Activated T-cell treated with anti-CD3 and anti-CD28 coated beads for 24 hours (primary cell): ENCODE measurements at places on chromosomes 5 and 9.

- no peak for DNase-seq
These were observed 173.5 kb upstream of the FBXL7 start for GRCh38 chr5:15326471-15326870.

GRCh38 chr5:142931896-142932686 lies 161.9 kb downstream of the ARHGAP26 start:
- no peak for DNase-seq

GRCh38 chr5:173291722-173292658 lies 36.2 kb downstream of the STC2 start:
- DNase-seq, result no peak

GRCh38 chr9:74521009-74521408 lies 23.9 kb downstream of the RORB start:
- DNase-seq, result no peak

GRCh38 chr5:157371655-157372471 lies 88.2 kb upstream of the NIPAL4 start:
- DNase-seq, result no peak

DNA sequence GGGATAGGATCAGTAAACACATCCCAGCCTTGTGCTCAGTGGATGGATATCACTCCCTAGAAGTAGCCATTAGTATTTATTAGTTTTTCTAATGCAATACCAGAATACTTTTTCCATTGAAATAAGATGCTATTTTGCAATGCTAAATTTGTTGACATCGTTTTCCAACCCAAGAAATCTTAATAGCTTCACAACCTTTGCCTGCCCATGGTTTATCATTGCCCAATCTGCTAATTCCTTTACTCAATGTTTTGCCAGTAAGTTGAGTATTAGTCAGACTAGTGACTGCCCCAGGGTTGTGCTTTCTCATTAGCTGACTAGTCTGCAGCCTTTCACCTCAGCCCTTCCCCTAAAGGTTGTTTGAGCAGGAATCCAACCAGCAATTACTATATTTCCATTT lies 62.9 kb downstream of the NREP start:
- no peak for DNase-seq

DNA sequence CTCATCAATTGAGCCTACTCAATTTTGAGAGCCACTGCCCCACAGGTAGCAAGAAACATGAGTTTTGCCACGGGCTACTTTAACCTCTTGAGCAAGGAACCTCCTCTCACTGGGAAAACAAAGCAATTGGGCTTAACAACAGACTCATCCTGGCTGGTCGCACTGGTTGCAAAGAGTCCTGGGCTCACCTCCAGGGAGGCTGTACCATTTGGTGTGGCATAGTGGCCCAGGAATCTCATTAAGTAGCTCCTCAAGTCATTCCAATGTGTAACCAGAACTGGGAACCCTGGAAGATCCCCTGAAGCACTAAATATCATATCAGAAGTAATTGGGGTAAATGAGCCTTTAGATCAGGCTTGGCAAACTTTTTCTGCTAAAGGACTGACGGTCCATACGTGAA lies 78.5 kb downstream of the MYO10 start:
- no peak for DNase-seq

DNA sequence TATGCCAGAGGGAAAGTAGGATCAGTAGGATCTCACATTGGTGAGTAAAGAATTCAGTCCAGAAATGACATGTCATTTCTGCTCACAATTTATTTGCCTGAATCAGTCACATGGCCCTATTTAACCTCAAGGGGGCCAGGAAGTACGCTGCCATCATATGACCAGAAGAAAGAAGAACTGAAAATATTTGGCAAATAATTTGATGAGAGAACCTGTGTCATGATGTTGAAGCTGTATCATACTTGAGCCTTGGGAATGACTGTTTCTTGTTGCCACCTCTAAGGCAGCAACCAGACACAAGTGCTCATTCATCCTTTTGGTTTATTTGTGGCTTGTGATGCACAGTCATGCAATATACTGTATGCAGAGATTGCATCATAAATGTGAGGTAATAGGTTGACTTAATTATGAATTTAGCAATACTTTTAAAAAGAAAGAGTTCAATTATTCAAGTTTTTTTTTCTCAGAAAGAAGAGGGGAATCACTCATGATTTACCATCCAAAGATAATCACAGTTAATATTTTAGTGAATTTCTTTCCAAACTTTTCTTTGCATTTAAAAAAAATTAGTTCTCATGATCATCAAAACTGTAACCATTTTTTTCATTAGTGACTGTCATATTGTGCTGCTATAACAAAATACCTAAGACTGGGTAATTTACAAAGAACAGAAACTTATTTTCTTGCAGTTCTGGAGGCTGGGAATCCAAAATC lies 8.2 kb upstream of the ZFYVE16 start:
- DNase-seq, result no peak

DNA sequence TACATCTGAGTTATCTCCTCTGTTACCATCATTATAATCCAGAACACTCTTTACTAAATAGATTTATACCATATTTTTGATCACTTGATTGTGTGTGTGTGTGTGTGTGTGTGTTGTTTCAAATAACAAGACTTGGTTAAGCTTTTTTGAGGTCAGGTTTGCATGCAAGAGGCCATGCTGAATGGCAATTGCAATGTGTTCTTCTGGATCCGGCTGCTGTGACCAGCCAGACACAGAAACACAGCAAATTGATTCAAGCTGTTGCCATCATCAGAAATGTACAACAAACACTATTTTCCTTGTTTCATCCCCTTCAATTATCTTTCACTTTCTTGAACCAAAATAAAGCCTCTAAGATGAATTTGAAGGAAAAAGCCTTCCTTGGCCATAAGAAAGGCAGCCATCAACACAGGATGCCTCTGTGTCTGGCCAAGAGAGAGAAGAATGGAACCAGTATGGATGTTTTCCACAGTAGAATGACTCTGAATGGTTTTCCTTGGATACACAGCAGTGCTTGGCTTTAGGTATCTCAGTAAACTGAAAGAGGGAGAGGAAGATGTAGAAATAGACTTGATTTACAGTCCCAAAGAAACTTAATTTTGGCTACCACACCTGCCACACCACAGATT lies 53.9 kb downstream of the DPYSL3 start:
- DNase-seq, result no peak

- DNase-seq, result no peak
These were observed 144.4 kb downstream of the KCTD16 start for GRCh38 chr5:144315026-144315425.

GRCh38 chr9:72038408-72038807 lies 22.0 kb downstream of the C9orf57 start:
- DNase-seq, result no peak

- no peak for DNase-seq
These were observed 4.5 kb downstream of the DUSP1 start for GRCh38 chr5:172766287-172767108.

DNA sequence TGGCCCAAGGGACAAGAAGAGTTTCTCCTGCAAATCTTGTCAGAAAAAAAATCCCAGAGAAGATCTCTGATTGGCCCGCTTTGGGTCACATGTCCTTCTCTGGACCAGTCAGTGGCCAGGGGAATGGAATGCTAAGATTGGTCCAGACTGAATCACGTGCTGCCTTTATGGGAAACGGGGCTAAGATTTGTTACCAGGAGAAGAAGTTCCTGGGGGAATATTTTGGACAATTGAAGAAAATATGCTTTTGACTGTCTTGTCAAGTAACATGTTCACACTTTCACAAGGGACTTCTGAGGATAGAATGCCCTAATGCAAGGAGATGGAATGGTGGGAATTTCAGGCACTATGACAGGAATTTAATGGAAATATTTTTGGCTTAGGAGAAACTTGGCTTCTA lies 74.1 kb upstream of the SH3PXD2B start:
- DNase-seq, result no peak

DNA sequence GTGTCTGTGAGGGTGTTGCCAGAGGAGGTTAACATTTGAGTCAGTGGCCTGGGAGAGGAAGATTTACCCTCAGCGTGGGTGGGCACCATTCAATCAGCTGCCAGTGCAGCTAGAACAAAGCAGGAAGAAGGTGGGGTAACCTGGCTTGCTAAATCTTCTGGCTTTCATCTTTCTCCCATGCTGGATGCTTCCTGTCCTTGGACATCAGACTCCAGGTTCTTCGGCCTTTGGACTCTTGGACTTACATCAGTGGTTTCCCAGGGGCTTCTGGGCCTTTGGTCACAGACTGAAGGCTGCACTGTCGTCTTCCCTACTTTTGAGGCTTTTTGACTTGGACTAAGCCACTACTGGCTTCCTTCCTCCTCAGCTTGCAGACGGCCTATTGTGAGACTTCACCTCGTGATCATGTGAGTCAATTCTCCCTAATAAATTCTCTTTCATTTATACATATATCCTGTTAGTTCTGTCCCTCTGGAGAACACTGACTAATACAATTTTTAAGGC lies 38.1 kb downstream of the PBX3 start:
- peak; percentile 9 for DNase-seq

DNA sequence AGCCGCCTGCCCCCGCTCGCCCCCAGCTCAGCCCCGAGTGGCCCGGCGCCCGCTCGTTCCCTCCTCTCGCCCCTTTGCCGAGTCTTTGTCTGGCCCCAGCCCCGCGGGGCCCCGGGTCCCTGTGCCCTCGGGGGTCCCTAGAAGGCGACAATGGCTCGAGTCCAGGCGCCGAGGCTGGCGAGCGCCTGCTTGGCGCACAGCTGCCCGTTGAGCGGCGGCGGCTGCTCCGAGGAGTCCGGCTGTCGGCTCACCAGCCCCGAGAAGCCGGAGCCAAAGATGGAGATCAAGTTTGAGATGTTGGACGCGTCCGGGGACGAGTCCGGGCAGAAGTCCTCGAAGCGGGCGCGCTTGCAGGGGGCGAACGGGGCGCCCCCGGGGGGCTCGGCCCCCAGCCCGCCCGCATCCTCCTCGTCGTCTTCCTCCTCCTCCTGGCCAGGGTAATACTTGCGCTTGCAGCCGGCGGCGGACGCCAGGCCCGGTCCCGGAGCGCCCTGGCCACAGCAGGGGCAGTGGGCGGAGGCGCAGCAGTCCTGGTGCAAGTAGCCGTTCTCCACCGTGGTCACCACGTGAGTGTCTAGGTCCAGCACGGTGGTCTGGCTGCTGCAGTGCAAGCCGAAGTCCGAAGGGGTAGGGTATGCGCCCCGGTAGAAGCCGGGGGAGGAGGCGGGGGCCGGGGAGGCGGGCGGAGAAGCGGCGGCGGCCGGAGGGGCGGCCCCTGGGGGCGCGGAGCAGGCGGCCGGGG lies 1.2 kb downstream of the IER5L start:
- DNase-seq, result no peak

DNA sequence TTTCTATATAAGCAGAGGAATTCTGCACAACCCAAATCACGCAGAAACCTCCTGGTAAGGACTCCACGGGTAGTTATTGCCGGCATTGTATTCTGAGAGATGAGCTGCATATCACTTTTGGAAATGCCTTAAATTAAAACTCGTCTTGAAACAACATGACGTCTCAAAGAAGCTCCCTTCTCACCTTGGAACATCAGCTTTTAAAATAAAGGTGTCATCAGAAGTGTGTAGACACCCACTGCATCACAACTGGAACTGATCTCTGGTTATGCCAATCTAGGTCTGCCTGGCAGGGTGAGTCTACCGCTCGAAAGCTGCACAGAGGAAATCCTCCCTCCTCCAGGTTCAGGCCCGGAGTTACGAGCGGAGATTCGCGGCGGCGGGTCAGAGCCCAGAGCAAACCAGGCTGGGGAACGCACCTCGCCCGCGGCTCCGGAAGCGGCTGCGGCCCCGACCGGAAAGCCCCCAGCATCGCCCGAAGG lies 974 bp upstream of the SLC12A2 start:
- DNase-seq, result no peak
